ENCODE measurements at places on chromosomes 11 and 22.

GRCh38 chr11:14443638-14444037 is 56.0 kb downstream of the COPB1 start:
- DNase-seq: no peak

GRCh38 chr11:60307507-60308195 is 19.4 kb upstream of the MS4A6E start:
- no peak for DNase-seq

DNA sequence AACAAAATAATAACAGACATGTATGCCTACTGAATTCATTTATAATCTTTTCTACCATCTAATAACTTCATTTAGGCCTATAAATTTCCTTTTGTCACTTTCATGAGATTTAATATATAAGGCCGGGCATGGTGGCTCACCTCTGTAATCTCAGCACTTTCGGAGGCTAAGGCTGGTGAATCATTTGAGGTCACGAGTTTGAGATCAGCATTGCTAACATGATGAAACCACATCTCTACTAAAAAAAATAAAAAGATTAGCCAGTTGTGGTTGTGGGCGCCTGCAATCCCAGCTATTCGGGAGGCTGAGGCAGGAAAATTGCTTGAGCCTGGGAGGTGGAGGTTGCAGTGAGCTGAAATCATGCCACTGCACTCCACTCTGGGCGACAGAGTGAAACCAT is 14.2 kb upstream of the NTM start:
- no peak for DNase-seq

DNA sequence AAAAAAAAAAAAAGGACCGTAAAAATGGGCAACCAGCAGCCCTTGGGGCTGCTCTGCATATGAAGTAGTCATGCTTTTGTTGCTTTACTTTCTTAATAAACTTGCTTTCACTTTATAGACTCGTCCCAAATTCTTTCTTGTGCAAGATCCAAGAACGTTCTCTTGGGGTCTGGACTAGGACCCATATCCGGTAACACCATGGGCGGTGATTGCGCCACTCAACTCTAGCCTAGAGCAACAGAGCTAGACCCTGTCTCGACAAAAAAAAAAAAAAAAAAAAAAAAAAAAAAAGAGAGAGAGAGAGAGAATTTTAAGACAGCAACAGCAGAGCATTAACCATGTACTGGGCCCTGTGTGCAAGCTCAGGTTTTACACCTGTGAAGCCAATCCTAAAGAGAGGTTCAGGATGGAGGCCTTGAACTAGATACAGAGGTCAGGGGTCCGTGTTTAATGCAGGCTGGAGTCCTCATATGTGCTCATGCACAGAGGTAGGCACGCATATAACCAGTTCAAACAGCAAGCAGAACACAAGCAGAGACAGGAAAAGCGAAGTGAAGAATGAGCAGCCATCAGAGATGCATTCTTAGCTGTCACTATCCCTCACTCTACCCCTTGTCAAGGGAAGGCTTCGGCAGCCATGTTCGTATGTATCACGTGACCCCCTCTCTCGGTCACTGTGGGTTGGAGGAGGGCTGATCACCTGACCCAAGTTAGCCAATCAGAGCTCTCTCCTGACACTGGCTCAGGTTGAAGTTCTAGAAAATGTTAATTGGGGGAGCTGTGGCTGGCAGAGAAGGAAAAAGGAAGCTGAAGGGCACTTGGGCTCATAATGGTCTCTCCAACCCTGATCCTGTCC is 16.7 kb upstream of the SYT12 start:
- DNase-seq: no peak

DNA sequence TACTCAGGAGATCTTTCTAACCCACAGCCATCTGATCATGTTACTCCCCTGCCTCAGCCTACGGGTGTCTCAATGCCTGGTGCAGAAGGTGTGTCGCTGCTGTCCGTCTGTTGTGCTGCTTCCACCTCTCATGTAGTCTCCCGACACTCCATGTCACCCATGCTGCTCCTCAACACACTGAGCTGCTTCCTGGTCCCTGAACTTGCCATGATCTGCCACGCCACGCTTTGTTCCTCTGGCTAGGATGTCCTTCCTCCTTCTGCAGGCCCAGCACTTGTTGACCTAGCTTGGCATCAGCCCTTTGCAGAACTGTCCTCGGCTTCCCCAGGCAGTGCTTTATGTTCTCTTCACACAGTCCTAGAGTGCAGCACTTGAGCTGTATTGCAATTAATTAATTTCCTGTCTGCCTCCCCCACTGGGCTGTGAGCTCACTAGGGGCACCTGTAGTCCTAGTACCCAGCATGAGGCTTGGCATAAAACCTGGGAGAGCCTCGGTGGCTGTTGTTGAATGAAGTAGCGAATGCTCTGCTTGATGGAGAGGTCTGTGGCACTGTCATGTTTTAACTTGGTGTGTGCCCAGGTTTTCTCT is 9.5 kb downstream of the GTPBP1 start:
- no peak for DNase-seq

DNA sequence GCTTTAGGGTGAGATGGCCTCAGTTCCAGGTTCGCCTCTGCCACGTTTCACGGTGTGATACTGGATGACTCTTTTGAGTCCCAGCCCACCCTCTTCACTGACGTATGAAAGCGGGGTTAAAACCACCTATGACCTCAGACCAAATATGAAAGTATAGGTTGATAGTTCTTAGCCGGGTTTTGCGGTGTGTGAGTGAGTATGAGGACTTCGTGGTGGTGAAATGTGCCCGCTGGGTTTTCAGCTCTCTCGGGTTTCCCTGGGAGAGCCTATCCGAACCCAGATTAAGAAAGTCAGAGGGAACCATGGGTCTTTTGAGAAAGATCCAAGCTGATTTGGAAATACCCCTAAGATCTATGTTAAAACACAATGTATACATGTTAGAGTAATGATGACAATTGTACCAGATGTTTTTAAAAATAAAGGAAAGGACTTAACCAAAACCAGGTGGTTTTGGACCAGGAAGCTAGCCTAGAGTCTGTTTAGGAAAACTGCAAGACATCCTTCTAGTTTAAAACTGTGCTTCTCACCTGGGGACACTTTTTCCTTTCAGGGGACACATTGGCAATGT is 25.8 kb upstream of the ST3GAL4 start:
- peak; percentile 19 for DNase-seq

Measured in CD4-positive, alpha-beta T cell treated with Interleukin-4 for 4 hours (primary cell).